ENCODE measurements at places on chromosomes 3 and 15. TPM values are rescaled to one million over a fixed set of nuclear protein-coding genes. Genes with fewer than 3 reads are reported as not detected.

The NRROS gene
- total RNA-seq, result 3.1 TPM

The CMTM7 gene
- total RNA-seq, result 10.4 TPM

The FAM107A gene
- total RNA-seq, result 9.2 TPM

The CAMP gene
- total RNA-seq, result 1.1 TPM

The HTD2 gene
- total RNA-seq, result 9.5 TPM

The ARHGAP31 gene
- total RNA-seq, result 22.0 TPM

The MAP1A gene
- 4.4 TPM for total RNA-seq

The ARGFX gene
- not detected for total RNA-seq

The ZPLD1 gene
- 0.16 TPM for total RNA-seq

GRCh38 chr3:176155012-176155411 is 1042.3 kb downstream of the TBL1XR1 start:
- DNase-seq, result no peak

- DNase-seq, result no peak
Observed at GRCh38 chr3:9767418-9767817, 2.3 kb downstream of the CAMK1 start.

DNA sequence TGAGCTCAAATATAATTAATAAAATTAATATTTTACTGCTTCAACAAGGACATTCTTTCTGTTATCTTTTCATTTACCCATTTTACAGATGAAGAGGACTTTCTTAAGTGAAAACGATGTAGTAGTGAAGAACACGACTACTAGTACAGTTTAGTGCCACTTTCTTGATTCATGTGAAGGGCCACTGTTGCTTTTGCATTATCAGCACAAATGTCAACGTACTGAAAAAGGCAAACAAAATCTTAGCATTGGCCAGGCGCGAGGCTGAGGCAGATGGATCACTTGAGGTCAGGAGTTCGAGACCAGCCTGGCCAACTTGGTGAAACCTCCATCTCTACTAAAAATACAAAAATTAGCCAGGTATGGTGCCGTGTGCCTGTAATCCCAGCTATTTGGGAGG is 9.5 kb downstream of the PPP1R14D start:
- no peak for DNase-seq

- no peak for DNase-seq
Observed at GRCh38 chr3:76266511-76266910, 481.2 kb upstream of the ZNF717 start.

- DNase-seq, result no peak
Observed at GRCh38 chr3:113953677-113954076, 5.9 kb downstream of the ZDHHC23 start.

- DNase-seq, result no peak
Observed at GRCh38 chr3:194054016-194054415, 81.9 kb upstream of the HES1 start.

- DNase-seq, result peak; percentile 74
Observed at GRCh38 chr3:8739757-8740504, 6.3 kb downstream of the CAV3 start.

DNA sequence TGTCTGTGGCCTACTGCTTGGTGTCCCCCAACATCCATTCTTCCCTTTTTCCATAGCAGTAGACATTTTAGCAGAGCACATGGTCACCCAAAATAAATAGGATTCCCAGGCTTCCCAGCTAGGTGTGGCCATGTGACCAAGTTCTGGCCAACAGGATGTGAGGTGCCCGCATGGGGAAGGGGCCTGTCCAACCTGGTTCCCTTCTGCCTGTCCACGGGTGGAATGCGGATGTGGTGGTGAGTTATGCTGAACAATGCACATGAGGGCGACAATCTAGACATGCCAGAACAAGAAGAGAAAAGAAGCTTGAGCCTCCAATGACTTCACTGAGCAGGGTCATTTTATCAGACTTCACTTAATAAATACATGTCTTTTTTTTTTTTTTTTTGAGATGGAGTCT is 77.6 kb upstream of the DLG1 start:
- no peak for DNase-seq

DNA sequence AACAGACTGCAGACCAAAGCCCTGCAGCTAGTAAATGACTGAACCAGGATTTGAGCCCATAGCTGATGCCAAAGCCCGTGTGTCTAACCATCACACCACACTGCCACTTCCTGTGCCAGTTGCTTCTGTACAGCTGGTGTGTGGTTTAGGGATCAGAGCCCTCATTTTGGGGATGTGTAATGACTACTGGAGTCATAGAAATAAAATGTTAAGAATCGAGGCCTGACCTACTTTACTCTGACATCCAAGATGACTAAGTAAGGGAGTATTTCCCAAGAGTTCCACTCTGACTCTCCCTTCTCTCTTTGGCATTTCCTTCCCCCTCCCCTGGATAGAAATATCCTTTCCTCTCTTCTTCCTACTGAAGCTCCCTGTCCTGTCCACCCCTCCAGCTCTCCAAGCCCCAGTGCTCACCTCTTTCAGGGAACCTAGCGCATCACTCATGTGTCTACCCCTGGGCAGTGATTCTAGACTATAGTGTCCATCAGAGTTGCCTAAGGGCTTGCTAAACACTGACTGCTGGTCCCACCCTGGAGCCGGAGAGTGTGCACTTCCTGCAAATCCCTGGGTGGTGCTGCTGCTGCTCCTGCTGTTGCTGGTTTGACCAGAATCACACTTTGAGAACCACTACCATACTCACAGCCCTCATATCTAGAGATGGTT is 53.8 kb downstream of the MGLL start:
- no peak for DNase-seq

- DNase-seq, result no peak
Observed at GRCh38 chr15:36951731-36952247, 148.6 kb downstream of the MEIS2 start.

GRCh38 chr3:116020495-116020894 is 397.2 kb downstream of the GAP43 start:
- DNase-seq, result no peak

DNA sequence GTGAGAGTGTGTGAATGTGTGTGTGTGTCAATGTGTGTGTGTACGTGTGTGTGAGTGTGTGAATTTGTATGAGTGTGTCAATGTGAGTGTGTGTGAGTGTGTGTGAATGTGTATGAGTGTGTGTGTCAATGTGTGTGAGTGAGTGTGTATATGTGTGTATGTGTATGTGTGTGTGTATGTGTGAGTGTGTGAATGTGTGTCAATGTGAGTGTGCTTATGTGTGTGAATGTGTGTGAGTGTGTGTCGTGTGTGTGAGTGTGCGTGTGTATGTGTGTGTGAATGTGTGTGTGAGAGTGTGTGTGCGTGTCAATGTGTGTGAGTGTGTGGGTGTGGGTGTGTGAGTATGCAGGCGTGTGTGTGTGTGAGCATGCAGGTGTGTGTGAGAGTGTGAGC is 93.5 kb upstream of the ALDH1A3 start:
- DNase-seq, result no peak

- no peak for DNase-seq
Observed at GRCh38 chr3:24387000-24387399, 107.7 kb downstream of the THRB start.

DNA sequence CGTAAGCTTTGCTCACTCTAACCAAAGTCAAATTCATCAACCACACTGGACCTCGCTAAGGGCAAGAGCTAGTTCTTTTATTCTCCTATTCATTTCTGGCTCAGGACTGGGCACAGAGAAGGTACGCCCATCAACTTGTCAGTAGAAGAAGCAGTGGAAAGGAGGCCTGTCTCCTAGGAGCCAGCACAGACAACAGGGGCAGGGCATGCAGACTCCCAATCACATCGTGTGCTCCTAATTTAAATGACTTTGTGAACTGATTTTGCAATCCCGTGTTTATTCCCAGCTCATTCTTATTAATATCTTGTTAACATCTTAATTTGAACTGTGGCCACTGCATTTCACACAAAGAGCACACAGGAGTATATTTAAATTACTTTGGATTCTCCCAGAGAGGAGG is 161.1 kb upstream of the BCL6 start:
- DNase-seq, result peak; percentile 70

- no peak for DNase-seq
Observed at GRCh38 chr3:78633626-78634025, 1134.2 kb downstream of the ROBO1 start.

GRCh38 chr3:58899159-58899952 is 150.5 kb downstream of the CFAP20DC start:
- peak; percentile 91 for DNase-seq

GRCh38 chr3:32480604-32481003 is 22.0 kb downstream of the CMTM6 start:
- DNase-seq, result no peak

DNA sequence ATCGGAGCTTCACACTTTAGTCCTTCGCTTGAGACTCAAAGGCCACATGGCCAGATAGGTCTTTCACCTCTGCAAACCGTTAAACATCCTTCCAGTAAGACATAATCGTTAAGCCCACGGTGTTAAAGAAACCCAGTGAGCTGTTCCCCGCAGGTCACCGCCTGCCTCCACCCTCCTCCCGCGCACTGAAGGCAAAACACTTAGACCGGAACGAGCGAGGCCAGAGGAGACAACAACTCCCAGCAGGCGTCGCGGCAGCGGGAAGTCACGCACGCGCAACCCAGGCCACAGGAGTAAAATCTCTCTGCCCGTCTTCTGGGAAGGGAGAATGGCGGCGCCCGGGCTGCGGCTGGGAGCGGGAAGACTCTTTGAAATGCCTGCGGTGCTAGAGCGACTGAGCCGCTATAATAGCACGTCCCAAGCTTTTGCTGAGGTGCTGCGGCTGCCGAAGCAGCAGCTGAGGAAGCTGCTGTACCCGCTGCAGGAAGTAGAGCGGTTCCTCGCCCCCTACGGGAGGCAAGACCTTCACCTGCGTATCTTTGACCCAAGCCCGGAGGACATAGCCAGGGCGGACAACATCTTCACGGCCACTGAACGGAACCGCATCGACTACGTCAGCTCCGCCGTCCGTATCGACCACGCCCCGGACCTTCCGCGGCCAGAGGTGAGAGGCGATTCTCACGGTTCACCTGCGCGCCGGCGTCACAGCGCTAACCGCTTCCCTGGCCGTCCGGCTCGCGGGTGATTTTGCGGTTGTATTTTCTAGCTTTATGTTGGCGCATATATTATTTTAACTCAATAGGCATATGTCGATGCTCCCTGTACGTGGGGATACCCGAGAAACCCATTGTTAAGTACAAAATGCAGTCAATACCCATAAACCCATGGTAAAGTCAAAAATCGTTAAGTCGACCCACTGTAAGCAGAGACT is at the start of gene GTPBP8:
Gene GTPBP8 (plus strand): TSS at position 313 of the 931 bp plus-strand sequence. CDS start 16 bp downstream, at position 329.
- DNase-seq, result peak; percentile 86

- DNase-seq, result no peak
Observed at GRCh38 chr3:129442486-129442885, 2.5 kb downstream of the IFT122 start.

DNA sequence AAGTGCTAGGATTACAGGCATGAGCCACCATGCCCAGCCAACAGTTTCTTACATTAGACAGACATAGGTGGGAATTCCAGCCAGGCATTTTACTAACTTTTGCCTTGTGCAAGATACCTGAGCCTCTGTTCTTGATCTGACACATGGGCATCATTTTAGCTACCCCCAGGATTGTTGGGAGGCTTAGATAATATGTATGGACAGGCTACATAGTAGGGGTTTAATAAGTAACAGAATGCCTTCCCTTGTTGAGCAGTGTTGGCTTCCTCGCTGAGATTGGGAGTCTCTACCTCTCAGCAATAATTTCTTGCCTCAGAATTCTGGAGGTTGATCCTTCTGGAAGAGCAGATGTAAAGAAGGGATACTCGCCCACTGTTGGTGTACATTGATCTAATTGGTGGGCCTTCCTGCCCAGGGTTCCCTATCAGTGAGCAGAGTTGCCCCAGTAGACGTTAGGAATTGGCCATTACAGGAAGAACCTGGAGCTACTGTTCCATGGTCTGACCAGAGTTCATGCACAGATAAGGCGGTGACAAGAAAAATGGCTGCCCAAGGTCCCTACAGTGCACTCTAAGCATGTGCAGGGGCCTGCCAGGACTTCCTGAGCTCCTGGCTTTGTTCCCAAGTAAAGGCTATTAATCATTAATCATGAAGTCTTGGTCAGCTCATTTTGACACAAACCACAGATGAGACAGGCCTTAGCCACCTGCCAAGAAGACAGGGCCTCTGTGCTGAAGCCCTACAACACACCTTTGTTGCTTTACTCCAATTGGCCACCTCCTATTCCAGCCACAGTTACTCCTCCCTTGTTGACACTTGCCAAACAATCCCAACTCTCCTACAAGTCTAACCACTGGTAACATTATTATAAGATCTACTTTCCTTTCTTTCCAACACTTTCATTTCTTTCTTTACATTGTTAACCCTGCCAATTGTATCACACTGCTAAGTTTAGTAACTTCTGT is 5.0 kb upstream of the IL17RE start:
- DNase-seq, result no peak

DNA sequence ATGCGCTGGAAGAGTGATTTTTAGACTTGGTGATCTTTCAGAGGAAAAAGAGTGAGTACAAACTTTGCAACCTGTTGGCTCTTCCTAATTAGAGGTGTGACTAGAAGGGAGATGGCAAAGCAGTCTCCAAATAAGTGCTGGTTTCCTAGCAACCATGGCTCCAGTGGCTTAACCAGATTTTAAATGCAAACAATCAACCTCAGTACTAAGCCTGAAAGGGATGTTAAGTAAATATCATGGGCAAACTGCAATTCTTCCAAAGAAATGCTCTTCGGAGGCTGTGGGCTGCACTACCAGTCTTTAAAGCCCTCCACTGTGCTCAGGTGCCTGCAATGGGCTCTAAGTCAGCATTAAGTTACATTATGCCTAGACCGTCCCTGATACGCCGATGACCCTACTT is 678.1 kb upstream of the CCDC54 start:
- DNase-seq, result no peak

DNA sequence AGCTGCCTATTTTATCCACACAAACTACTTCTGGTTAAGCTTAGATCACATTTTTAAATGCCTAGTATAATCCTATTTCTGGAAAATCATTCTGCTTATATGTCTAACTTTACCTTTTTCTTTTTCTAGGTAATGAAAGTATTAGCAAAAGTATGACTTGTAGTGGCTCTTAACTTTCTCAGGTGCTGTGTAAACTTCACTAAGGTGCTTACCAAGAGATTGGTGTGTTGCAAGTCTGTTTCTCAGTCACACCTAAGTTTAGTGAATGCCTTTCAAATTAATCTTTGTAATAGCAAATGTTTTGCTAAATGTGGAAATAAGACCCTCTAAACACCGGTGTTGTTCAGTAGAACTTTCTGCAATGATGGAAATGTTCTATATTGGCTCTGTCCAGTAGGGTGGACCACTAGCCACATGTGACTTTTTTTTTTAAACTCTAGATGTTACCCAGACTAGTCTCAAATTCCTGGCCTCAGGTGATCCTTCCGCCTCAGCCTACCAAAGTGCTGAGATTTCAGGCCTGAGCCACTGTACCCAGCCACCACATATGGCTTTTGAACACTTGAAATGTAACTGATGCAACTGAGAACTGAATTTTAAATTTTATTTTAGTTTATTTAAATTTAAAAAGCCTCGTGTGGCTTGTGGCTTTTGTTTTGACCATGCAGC is 22.0 kb downstream of the ARL13B start:
- no peak for DNase-seq

GRCh38 chr3:33877187-33877586 is 78.8 kb downstream of the PDCD6IP start:
- no peak for DNase-seq

GRCh38 chr3:190369668-190370295 is 18.2 kb upstream of the CLDN16 start:
- no peak for DNase-seq

GRCh38 chr15:78830514-78831228 is 19.4 kb upstream of the ADAMTS7 start:
- no peak for DNase-seq
